HCT116 (cell line): ENCODE measurements at places on chromosomes 11 and 22. TPM values are rescaled to one million over a fixed set of nuclear protein-coding genes. Genes with fewer than 3 reads are reported as not detected.
A peak's percentile ranks its signal among the peaks of the same experiment; 100 is the strongest.

DNA sequence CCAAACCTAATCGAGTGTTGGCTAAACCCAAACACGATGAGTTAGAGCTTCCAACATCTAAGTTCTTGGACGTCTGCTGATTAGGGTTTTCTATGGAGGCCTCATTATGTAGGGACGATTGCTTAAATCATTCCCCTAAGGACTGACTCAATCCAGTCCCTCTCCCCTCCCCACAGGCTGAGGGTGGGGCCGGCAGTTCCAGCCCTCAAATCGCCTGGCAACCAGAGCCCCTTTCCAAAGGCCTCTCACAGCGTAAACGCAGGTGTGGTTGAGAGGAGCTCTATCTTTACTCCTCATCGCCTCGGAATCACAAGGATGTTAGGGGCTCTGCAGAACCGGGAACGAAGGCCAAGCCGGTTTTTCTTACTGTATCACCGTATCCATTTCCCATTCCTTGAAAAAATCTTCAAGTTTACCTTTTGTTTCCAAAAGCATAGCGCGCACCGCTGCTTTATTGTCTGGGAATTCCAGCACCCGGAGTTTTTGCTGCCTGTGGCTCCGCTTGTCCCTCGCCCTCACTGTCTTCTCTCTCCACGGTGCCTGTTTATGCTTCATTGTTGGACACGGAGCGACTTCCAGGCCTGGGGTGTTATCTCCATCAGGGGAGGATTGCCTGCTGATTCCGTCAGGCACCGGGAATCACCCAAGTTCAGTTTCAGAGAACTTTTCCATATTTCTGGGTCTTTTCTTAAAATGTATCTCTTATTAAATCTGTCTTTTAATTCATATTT, 13.8 kb upstream of the IFITM3 start:
- no peak overlapping the region for H3K4me3 ChIP-seq
- no peak for DNase-seq

DNA sequence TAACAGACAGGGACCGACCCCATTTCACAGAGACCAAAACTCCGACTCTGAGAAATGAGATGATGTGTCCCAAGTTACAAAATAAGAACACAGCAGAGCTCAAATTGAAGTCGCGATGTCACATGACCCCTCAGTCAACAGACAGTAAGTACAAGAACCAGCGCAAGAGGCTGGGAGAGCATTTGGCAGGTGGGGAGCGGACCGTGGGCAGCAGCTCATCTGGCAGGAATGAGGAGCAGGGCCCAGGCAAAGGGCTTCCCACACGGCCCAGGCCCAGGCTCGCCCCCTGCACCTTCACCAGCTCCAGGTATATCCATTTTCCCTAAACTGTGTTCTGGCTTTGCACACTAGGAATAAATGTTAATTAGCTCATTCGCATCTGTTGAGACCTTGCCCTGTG, 34.3 kb downstream of the SCUBE1 start:
- no peak overlapping the region for H3K27ac ChIP-seq
- no peak for DNase-seq
- no peaks in the 10 kb centered on the region for H3K36me3 ChIP-seq
- H3K4me3 ChIP-seq = no peak overlapping the region

- H3K4me1 ChIP-seq = no peaks in the 10 kb centered on the region
- no peak overlapping the region for H3K27ac ChIP-seq
- no peak overlapping the region for H3K4me3 ChIP-seq
These were observed 15.8 kb upstream of the RTN4RL2 start for GRCh38 chr11:57444362-57445121.

DNA sequence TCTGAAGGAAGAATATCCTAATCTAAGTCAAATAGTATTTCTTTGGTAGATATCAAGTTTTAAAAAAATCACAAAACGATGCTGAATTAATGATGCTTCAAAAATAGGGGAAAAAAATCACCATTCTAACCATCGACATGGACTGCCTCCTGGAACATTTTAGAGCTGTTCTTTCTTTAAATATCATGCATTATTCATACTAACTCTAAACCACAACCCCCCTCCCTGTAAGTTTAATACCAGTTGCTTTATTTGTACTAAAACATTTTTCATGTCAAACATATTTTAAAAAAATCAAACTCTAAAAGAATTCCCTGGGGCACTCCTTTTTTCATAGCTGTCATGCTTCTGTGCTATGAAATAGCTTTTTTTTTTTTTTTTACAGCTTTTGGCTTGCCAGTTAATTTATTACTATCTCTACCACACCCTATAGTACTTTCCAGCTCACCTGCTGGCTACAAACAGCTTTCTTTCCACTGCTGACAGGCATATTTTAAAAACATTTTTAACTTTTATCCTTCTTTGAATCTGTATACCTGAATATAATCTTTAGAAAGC, 256.9 kb downstream of the SOX6 start:
- no peak overlapping the region for H3K27ac ChIP-seq
- peaks cover 24% of the 10 kb centered on the region for H3K27me3 ChIP-seq
- H3K36me3 ChIP-seq = no peaks in the 10 kb centered on the region

DNA sequence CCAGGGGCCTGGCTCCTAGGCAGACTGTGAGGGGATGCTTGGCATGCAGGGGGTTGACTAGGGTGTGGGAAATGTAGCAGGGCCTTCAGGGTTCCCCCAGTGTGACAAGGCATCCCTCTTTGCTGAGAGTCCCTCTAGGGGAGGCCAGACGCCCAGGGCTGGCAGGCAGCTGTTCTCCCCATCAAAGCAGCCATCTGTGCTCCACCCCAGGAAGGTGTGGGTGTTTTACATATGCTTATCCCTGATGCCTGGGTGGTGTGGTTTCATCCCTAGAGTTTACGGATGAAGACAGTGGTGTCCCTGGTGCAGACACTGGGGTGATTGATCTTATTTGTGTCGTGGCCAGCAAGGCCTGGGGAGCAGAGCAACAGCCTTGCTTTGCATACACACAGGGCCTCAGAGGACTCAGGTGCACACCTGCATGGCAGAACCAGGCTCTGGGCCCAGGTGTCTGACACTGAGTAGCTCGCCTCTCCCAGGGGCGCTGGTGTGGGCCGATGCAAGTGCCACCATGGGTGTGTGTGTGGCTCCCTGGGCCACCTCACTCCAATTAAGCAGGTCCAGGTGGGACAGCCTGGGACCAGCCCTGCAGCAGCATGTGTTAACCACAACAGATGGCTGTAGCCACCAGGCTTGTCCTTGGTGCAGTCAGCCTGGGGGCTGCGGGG, 74.2 kb downstream of the MED15 start:
- no peaks in the 10 kb centered on the region for H3K4me1 ChIP-seq
- H3K36me3 ChIP-seq = peaks cover 37% of the 10 kb centered on the region; the same call in 1 of the 2 replicates
- no peaks in the 10 kb centered on the region for H3K27me3 ChIP-seq
- no peak for DNase-seq
- H3K27ac ChIP-seq = no peak overlapping the region
- no peak overlapping the region for H3K4me3 ChIP-seq

DNA sequence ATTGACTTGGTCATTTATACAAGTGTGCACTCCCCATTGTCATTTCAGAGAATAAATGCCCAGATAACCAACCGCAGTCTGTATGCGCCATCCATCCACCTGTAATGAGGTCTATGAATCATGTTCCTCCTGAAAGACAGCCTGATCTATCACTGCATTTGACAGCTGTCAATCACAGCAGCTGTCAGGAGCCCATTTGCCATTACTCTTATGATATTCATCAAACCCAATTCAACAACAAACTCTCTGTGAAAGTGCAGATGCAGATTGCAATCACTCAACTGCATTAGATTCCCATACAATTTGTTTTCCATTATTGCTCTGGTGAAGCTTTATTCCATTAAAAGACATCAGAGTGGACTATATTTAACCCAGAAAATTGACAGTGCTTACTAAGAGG, 586.9 kb upstream of the KIRREL3 start:
- H3K27ac ChIP-seq = no peak overlapping the region
- no peaks in the 10 kb centered on the region for H3K36me3 ChIP-seq
- H3K4me1 ChIP-seq = no peaks in the 10 kb centered on the region
- DNase-seq = no peak
- H3K4me3 ChIP-seq = no peak overlapping the region

DNA sequence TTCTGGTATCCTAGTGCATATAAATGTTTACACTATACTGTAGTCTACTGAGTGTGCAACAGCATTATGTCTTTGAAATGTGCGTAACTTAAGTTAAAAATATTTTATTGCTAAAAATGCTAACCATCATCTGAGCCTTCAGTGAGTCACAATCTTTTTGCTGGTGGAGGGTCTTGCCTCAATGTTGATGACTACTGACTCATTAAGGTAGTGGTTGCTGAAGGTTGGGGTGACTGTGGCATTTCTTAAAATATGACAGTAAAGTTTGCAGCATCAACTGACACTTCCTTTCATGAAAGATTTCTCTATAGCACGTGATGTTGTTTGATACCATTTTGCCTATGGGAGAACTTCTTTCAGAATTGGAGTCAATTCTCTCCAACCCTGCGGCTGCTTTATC, 8.5 kb upstream of the CREBZF start:
- H3K36me3 ChIP-seq = no peaks in the 10 kb centered on the region
- H3K27me3 ChIP-seq = no peaks in the 10 kb centered on the region
- H3K27ac ChIP-seq = no peak overlapping the region
- H3K4me1 ChIP-seq = no peaks in the 10 kb centered on the region
- DNase-seq = no peak
- H3K4me3 ChIP-seq = no peak overlapping the region

- peaks cover 13% of the 10 kb centered on the region; the same call in 1 of the 2 replicates for H3K4me1 ChIP-seq
- no peak overlapping the region; the same call in 1 of the 2 replicates for H3K27ac ChIP-seq
- no peaks in the 10 kb centered on the region; the same call in 1 of the 2 replicates for H3K27me3 ChIP-seq
- peak overlapping the region; percentile 11 for H3K4me3 ChIP-seq
- no peaks in the 10 kb centered on the region for H3K36me3 ChIP-seq
These were observed 111.2 kb downstream of the ZNF280B start for GRCh38 chr22:22397292-22397870.

- H3K4me1 ChIP-seq = no peaks in the 10 kb centered on the region
- H3K4me3 ChIP-seq = no peak overlapping the region
- H3K27ac ChIP-seq = no peak overlapping the region
- no peaks in the 10 kb centered on the region for H3K27me3 ChIP-seq
- DNase-seq = no peak
These were observed 143.6 kb upstream of the ANO5 start for GRCh38 chr11:22049276-22049675.

- H3K27ac ChIP-seq = no peak overlapping the region
- H3K4me1 ChIP-seq = no peaks in the 10 kb centered on the region
- DNase-seq = no peak
- H3K4me3 ChIP-seq = no peak overlapping the region
- 0 out of 2 replicates have a peak, but pooled peaks cover 7% of the 10 kb centered on the region for H3K27me3 ChIP-seq
These were observed 4.5 kb upstream of the RFPL1 start for GRCh38 chr22:29433856-29434255.

- H3K4me3 ChIP-seq = no peak overlapping the region
- H3K27me3 ChIP-seq = no peaks in the 10 kb centered on the region
- peaks cover 22% of the 10 kb centered on the region for H3K4me1 ChIP-seq
These were observed 14.0 kb upstream of the ARHGAP8 start for GRCh38 chr22:44738347-44738715.

GRCh38 chr11:118106789-118107335, 20.1 kb upstream of the SMIM35 start:
- H3K36me3 ChIP-seq = no peaks in the 10 kb centered on the region
- H3K4me1 ChIP-seq = peaks cover 6% of the 10 kb centered on the region; the same call in 1 of the 2 replicates
- H3K27ac ChIP-seq = no peak overlapping the region
- DNase-seq = no peak
- no peaks in the 10 kb centered on the region for H3K27me3 ChIP-seq

DNA sequence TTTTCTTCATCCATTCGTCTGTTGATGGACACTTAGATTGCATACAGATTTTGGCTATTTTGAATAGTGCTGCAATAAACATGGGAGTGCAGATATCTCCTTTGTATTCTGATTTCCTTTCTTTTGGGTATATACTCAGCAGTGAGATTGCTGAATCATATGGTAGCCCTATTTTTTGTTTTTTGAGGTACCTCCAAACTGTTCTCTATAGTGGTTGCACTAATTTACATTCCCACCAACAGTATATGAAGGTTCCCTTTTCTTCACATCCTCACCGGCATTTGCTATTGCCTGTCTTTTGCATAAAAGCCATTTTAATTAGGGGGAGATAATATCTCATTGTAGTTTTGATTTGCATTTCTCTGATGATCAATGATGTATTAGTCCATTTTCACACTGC, 96.1 kb downstream of the PRR5L start:
- no peaks in the 10 kb centered on the region for H3K4me1 ChIP-seq
- no peaks in the 10 kb centered on the region for H3K36me3 ChIP-seq
- no peak for DNase-seq
- no peak overlapping the region for H3K4me3 ChIP-seq

DNA sequence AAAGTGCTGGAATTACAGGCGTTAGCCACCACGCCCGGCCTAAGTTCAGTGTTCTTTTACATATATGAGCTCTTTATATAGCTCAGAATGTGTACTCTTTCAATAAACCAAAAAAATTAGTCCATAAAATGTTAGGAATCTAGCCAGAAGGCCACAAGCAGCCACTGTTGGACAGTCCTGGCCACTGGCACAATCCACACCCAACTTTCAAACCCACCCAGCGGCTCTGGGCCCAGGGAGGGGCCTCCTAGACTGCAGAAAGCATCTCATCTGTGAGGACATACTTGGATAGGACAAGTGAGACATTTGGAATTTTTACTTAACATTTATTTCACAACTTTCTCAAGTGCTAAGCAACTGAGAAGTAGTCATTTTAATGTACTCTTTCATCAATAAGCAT, 6.4 kb downstream of the PACSIN2 start:
- H3K27me3 ChIP-seq = no peaks in the 10 kb centered on the region
- H3K4me3 ChIP-seq = no peak overlapping the region
- no peak for DNase-seq

- peak overlapping the region; percentile 73 for H3K27ac ChIP-seq
- peaks cover 8% of the 10 kb centered on the region; the same call in 1 of the 2 replicates for H3K4me1 ChIP-seq
- no peaks in the 10 kb centered on the region for H3K36me3 ChIP-seq
These were observed 59.8 kb upstream of the WNT7B start for GRCh38 chr22:46036558-46037408.

DNA sequence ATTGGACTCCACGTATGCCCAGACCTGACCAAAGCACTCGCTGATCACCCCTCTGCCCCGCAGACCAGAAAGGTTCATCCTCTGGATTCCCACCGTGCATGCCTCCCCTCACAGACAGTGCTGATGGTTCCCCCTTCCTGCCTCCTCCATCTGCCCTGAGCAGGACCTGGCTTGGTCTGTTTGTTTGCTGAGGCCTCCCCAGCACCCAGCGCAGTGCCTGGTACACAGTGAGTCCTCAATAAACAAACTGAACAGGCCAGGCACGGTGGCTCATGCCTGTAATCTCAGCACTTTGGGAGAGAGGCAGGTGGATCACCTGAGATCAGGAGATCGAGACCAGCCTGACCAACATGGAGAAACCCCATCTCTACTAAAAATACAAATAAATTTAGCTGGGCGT, 23.7 kb upstream of the RPS3 start:
- no peak for DNase-seq
- H3K27me3 ChIP-seq = no peaks in the 10 kb centered on the region

Gene BAD
- total RNA-seq = 51.9 TPM

Gene HNRNPUL2
- total RNA-seq = 45.8 TPM

Gene CDHR5
- not detected for total RNA-seq

Gene ADAMTS15
- total RNA-seq = 0.44 TPM

Gene OR56A1
- total RNA-seq = not detected

Gene POLA2
- total RNA-seq = 20.0 TPM

Gene ROBO4
- total RNA-seq = not detected

Gene PTPN5
- total RNA-seq = not detected
